Pancreas (tissue), 10 donors: ENCODE measurements at places on chromosomes 1 and 21. TPM values are rescaled to one million over a fixed set of nuclear protein-coding genes. Genes with fewer than 3 reads are reported as not detected.

Gene RUNX1
- total RNA-seq = 23.6 TPM

Gene CHI3L1
- 6.8 TPM for total RNA-seq

Gene CELA2A
- total RNA-seq = 360 TPM

DNA sequence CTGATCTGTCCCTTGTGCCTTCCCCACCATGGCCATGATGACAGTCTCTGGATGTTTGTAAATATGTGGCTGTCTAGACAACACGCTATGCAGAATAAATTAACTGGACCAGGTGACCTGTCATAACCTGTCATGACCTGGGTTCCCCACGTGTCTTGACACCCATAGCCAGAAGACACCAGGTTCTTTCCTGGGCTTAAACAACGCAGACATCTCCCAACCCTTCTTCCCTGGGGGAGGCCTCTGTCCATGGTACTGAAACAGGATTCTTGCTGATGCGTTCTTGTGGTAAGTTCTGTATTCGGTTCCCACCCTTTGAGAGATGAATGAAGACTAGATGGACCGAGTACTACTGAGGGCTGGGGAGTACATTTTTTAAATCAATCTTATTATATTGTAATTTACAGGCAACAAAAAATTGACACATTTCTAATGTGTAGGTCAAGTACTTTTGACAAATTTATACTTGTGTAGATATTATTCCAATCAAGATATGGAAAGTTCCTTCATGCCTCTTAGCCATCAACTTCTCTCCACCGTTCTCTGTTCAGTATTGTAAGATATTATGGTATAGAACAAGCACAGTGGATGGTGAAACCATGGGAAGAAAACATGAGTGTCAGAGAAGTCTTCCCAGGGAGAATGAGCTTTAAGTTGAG is 738.8 kb downstream of the PTPRU start:
- DNase-seq = no peak
- no peaks in the 10 kb centered on the region for H3K4me1 ChIP-seq
- no peaks in the 10 kb centered on the region for H3K27me3 ChIP-seq
- no peaks in the 10 kb centered on the region for H3K36me3 ChIP-seq
- no peak overlapping the region for H3K27ac ChIP-seq

DNA sequence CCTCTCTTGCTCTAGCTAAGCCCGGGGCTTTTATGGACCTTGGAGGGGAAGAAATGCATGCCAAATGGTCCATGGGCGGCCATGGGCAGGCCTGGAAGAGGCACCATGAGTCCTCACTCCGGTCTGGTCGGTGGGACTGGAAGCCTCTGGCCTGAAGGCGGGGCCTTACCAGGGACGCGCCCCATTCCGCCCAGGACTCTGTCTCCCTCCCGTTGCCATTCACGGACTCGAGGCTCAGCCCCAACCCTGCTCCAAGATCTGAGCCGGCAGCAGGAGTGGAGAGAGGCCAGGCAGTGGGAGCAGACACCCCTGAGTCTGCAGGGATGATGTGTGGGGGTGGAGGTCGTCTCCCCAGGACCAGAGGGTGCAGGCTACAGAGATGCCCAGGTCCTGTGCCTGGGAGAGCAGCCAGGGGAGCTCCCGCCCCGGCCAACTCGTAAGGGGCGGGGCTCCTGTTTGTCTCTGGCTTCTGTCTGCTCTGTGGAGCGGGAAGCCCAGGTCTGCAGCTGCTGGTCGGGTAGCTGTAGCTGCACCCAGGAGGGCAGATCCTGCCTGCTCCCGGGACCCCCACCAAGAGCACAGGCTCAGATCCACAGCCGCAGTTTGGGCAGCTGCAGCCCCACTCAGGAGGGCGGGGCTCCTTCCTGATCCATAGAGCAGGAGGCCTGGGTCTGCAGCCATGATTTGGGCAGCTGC is 8.3 kb upstream of the KANK4 start:
- no peak overlapping the region for H3K27ac ChIP-seq
- H3K27me3 ChIP-seq = no peaks in the 10 kb centered on the region
- no peaks in the 10 kb centered on the region for H3K36me3 ChIP-seq
- no peaks in the 10 kb centered on the region for H3K4me1 ChIP-seq
- no peak for DNase-seq
- no peak overlapping the region for H3K4me3 ChIP-seq

- H3K27me3 ChIP-seq = no peaks in the 10 kb centered on the region
- H3K27ac ChIP-seq = peak overlapping the region; percentile 81
- DNase-seq = no peak
- no peak overlapping the region for H3K4me3 ChIP-seq
- H3K36me3 ChIP-seq = no peaks in the 10 kb centered on the region
- peaks cover 20% of the 10 kb centered on the region for H3K4me1 ChIP-seq
These were observed 89.5 kb upstream of the C1orf21 start for GRCh38 chr1:184297244-184297750.

- no peak for DNase-seq
- no peaks in the 10 kb centered on the region for H3K36me3 ChIP-seq
- no peak overlapping the region for H3K27ac ChIP-seq
- H3K27me3 ChIP-seq = no peaks in the 10 kb centered on the region
These were observed 23.2 kb upstream of the H6PD start for GRCh38 chr1:9211291-9211811.

DNA sequence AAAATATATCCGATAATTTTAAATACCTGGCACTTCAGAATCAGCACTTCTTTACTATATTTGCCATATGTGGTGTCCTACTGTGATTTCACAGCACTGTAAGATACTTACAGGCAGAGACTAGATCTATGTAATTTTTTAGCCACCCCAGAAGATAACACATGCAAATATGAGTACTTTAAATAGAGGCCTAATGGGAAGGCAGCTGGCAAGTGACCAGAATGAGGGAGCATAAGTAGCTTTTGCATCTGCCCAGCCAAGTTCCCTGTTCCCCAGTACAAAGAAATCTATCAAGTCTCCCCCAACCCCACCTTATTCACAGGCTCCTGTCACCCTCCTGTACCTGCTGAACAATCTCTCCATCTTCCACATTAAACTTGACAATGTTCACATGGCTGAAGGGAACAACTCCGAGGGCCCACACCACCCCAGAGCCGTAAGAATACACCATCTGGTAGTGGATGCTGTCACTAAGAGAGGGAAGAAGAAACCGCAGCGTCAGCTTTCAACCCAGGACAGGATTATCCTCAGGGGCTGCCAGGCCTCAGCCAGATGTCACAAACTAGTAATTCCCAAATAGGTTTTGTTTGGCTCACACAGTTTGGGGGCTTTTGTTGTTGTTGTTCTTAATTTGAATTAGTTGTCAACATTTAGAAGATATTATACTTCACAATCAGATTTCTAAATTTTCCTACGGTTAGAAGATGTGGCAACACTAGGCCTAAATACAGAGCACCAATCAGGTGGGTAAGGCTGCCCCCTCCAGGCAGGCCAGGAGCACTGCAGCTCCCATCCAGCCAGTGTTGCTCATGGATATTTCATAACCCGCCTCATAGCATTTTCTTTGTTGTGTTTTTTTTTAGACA is 10.4 kb downstream of the EMC1 start:
- DNase-seq = peak; percentile 75
- H3K36me3 ChIP-seq = peaks cover 33% of the 10 kb centered on the region
- no peaks in the 10 kb centered on the region for H3K27me3 ChIP-seq
- H3K4me3 ChIP-seq = no peak overlapping the region
- H3K27ac ChIP-seq = no peak overlapping the region

DNA sequence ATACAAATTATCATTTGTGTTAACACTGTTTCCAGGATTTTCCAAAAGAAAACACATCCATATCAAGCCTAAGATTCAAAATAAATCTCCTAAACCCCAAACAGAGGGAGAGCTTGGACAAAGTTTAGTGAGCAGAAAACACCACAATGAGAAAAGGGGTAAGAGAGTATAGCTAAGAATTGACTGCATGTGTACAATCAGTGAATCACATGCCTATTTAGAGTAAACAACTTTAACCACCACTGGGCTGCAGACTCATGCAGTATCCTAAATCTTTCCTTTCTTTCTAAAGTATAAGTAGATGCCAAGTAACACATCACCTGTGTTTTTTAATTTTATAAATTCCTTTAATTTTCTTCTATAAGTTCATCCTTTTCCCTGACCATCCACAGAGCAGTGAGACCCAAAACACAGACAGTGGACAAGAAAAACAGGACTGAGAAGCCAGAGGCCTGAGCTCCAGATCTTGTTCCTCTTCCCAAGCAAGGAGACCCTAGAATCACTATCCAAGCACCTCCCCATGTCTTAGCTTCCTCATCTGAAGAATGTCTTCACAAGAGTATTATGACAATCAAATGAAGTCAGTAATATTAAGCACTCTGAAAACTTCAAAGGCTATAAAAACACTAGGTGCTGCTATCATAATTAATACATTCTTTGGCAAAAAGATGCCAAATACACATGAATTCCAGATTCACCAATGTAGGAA is 93.1 kb downstream of the VAV3 start:
- DNase-seq = no peak
- H3K27me3 ChIP-seq = no peaks in the 10 kb centered on the region
- H3K36me3 ChIP-seq = no peaks in the 10 kb centered on the region
- no peak overlapping the region for H3K27ac ChIP-seq

DNA sequence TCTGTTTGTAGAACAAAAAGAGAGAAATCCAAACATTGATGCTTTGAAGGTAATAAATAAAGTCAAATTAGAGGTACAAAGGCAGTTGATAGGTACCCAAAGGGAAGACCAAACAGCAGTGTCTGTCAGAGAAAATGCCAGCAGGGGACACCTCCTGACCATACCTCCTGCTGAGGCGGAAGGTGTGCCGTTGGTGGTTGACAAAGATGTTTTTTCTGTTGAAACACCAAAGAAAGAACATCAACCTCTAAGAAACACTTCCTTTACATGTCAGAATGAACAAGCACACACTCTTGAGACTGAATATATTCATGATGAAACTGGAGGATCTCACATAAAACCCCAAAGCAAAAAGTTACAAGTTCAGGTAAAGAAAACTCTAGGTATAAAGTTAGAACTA is 128.3 kb downstream of the MACF1 start:
- H3K36me3 ChIP-seq = no peaks in the 10 kb centered on the region
- H3K4me1 ChIP-seq = no peaks in the 10 kb centered on the region
- no peak overlapping the region for H3K4me3 ChIP-seq
- no peak for DNase-seq
- H3K27ac ChIP-seq = no peak overlapping the region

DNA sequence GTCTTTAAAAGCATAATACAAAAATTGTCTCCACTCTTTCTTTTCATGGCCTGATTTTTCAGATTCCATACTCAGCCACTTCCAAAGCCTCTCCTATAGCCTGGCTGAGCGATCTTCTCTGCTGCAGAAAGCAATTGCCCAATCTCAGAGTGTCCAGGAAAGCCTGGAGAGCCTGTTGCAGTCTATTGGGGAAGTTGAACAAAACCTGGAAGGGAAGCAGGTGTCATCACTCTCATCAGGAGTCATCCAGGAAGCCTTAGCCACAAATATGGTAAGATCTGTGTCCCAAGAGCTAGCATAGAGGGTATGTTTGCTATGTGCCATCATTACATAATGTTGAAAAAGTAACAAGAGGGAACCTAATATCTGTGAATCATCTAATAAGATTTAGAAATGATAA is 130.7 kb upstream of the BMP8A start:
- H3K36me3 ChIP-seq = peaks cover 6% of the 10 kb centered on the region
- no peak for DNase-seq
- no peak overlapping the region for H3K4me3 ChIP-seq
- H3K27me3 ChIP-seq = no peaks in the 10 kb centered on the region
- peaks cover 8% of the 10 kb centered on the region for H3K4me1 ChIP-seq

DNA sequence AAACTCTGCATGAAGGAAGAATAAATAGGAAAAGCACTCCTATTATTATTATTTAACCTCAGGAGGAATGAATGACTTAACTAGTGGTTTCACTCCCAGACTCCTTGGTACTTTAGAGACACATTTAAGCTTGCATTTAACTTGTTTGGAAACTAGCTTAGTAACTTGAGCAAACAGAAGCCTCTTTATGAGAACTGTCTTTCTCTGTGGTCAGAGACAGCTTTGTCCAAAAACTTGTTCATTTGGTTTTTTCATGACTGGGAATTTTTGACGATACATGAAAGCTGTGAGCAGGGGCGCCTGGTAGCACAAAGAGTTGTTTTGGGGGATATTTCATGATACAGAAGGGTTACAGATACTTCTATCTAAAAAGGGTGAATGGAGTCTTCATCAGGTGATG is 33.6 kb upstream of the VTCN1 start:
- H3K4me1 ChIP-seq = peaks cover 15% of the 10 kb centered on the region
- DNase-seq = no peak
- no peak overlapping the region for H3K4me3 ChIP-seq

- no peaks in the 10 kb centered on the region for H3K36me3 ChIP-seq
- no peaks in the 10 kb centered on the region for H3K27me3 ChIP-seq
- H3K4me1 ChIP-seq = no peaks in the 10 kb centered on the region
- H3K27ac ChIP-seq = no peak overlapping the region
- DNase-seq = no peak
These were observed 25.8 kb downstream of the ANP32E start for GRCh38 chr1:150210091-150210490.

GRCh38 chr1:2128189-2128901 is 66.2 kb downstream of the FAAP20 start:
- H3K4me3 ChIP-seq = no peak overlapping the region
- no peak overlapping the region for H3K27ac ChIP-seq
- no peaks in the 10 kb centered on the region for H3K36me3 ChIP-seq
- no peaks in the 10 kb centered on the region for H3K4me1 ChIP-seq
- H3K27me3 ChIP-seq = no peaks in the 10 kb centered on the region

DNA sequence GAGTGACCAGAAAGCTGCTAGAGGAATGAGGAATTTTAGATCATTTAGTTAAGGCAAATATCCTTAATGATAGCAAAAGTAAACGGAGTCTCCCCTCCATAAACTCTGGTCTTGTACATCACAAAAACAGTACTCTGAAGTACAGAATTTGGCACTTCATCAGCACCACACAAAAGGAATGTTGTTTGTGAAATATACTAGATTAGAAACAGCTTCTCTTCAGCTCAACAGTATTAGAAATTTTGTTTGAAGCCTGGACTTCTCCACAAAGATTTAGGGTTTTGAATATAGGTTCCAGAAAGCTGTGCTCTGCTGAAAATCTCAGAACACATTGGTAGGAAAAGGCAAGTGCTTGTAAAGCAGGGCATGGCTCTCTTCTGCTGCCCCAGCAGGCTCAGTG is 135.1 kb upstream of the PTGFR start:
- no peaks in the 10 kb centered on the region for H3K27me3 ChIP-seq
- H3K36me3 ChIP-seq = no peaks in the 10 kb centered on the region

DNA sequence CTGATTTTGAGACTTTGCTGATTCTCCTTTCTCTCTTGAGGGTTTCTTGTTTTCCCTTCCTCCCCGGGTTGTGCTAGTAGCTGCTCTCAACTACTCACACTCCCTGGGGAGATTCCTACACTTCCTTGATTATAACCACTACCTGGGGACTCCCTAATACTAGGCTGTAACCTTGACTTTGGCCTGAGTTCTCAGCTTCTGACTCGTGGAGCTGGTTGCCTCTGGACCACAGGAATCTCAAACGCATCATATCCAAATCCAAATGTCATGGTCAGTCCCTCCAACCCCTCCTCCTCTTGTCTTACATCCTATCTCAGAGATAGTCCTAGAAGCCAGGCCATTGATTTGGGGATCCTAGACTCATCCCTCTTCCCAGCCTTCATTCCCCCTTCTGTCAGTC is 12.0 kb downstream of the MOV10 start:
- H3K27ac ChIP-seq = no peak overlapping the region
- no peaks in the 10 kb centered on the region for H3K4me1 ChIP-seq
- no peak for DNase-seq
- H3K36me3 ChIP-seq = no peaks in the 10 kb centered on the region
- no peak overlapping the region for H3K4me3 ChIP-seq
- H3K27me3 ChIP-seq = no peaks in the 10 kb centered on the region
